Mucosa of gallbladder (tissue), 1 donor: ENCODE measurements at places on chromosomes 6 and 20. TPM values are rescaled to one million over a fixed set of nuclear protein-coding genes. Genes with fewer than 3 reads are reported as not detected.
A peak's percentile ranks its signal among the peaks of the same experiment; 100 is the strongest.

The ZNF391 gene
- 1.9 TPM for total RNA-seq

The BMP2 gene
- total RNA-seq: 55.8 TPM

The C4A gene
- 179 TPM for total RNA-seq

The SNPH gene
- 15.1 TPM for total RNA-seq

The ZNFX1 gene
- total RNA-seq: 35.3 TPM

The SLC35D3 gene
- not detected for total RNA-seq

The MDFI gene
- 7.3 TPM for total RNA-seq

The MUCL3 gene
- total RNA-seq: 93.5 TPM

DNA sequence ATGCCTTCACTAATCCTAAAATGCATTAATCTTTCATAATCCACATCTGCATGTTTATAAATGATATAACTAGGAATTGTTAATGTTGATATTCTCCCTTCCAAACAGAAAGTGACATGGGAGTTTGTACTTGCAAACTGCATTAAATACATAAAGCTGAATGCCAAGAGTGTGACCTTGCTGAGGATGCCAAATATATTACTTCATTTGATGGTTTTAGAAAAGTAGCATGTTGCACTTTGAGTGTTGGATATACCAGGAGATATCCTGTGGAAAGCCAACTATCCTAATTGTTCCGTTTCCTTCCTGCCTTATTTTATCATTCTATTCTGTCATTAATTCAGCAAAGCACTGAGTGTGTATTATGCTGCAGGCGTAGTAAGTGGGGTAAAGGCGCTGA lies 229.8 kb downstream of the TMEM242 start:
- DNase-seq: no peak

DNA sequence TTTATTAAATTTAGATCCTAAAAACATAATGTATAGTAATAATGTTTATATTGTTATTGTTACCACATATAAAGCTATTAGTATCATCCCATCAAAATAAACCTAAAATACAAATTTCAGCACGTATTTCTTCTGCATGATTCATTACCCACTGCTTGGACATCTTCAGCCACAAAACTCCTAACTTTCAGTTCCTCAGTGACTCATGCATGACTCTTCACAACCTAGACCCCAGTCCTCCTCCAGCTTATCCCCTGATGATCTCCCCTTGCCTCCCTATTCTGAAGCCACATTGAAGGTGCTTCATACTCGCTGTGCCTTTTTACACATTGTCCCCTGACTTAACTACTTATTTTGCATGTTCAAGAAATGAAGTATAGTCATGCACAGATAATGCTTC lies 11.2 kb upstream of the GPRC6A start:
- DNase-seq: no peak

GRCh38 chr6:15205321-15205720 lies 40.5 kb upstream of the JARID2 start:
- no peak for DNase-seq

DNA sequence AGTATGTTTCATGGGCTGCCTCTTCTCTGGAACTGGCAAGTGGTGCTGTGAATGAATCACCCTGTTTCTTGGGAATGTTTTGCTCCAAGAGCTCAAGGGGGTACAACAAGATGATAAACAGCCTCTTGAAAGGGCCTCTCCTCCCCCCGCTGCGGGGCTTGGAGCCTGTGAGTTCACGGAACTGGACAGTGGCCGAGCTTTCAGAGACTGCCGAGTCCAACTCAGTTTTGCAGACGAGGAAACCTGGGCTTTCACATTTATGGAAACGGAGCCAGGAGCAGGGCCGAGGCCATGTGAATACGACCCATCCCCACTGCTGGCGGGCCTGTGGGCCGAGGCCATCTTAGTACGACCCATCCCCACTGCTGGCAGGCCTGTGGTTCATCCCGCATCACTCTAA lies 18.2 kb upstream of the SRC start:
- peak; percentile 76 for DNase-seq

GRCh38 chr20:51565298-51566144 lies 23.0 kb upstream of the NFATC2 start:
- no peak for DNase-seq

GRCh38 chr20:25360631-25361286 lies 29.9 kb downstream of the ABHD12 start:
- DNase-seq: no peak

DNA sequence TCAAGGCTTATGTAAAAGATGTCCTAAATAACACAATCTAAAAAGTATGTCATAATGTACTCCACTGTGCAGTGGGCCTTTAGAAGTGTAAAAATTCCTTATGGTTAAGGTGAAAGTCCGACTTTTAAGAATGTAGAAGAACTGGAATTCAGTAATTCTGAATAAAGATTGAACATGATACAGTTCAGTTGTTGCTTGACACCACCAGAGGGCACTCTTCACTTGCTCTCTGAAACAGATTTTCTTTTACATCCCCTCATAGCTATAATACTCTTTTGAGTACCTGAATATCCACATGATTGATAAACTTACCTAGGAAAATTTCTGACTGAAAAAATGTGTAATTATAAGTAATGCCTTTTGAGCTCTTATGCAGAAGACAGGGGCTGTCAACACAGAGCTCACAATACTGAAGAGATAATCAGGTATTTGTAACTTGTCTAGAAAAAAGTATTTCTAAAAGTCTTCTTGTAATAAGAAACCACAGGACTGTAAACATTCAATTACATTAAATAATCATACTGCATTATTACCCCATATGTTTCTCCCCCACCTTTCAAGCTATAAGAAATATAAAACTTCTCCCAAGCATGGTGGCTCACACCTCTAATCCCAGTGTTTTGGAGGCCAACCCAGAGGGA lies 92.1 kb downstream of the POPDC3 start:
- peak; percentile 14 for DNase-seq

DNA sequence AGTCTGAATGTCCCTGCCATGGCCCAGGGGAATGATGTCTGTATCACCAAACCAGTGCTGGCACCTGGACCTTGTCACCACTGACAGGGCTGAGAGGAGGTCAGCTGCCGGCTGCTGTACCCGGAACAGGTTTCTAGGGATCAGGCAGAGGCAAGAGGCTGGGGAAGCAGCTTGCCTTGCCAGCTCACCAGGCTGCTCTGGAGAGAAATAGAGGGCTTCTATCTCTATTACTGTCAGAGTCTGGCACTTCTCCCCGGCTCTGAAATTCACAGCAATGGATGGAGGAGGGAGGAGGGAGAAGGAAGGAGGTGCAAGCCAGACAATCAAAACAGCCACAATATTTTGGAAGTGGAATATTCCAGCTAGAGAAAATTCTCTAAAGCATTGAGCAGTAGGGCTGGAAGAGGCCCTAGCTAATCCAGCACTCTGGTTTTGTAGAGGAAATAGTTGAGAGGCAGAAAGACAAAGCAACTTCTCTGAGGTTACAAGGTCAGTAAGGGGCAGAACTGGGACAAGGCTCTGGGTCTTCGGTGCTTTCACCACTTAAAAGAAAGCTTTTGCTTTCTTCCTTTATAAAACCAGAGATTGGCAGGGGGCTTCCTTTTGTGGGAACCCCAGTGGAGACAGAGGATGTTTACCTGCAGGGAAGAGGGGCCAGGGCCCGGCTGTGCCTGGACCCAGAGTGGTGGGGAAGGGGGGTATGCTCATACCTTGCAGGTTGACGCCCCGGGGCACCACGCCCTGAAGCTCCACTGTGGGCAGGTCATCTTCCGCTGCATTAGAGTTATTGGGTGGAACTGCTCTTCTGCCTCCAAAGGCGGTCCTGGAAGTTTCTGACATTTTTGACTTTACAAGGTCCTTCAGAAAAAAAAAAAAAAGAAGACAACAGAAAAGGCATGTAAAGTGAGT lies 2.4 kb downstream of the F13A1 start:
- DNase-seq: no peak

- DNase-seq: no peak
Measured at GRCh38 chr6:129340983-129341382, 369.0 kb downstream of the ARHGAP18 start.

GRCh38 chr20:11432407-11432806 lies 485.3 kb upstream of the BTBD3 start:
- no peak for DNase-seq

DNA sequence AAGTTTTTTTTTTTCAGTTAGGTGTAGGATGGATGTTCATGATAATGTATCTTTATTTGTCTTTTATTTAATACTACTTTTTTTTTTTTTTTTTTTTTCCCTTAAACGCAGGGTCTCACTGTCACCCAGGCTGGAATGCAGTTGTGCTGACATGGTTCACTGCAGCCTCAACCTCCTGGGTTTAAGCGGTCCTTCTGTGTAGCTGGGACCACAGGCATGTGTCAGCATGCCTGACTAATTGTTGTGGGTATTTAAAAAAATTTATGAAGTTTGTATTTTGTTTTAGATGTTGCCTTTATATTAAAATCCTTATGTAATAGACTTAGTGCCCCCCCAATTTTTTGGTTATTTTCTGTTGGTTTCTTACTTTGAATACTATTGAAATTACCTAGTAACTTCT lies 42.6 kb downstream of the NCOA3 start:
- no peak for DNase-seq

DNA sequence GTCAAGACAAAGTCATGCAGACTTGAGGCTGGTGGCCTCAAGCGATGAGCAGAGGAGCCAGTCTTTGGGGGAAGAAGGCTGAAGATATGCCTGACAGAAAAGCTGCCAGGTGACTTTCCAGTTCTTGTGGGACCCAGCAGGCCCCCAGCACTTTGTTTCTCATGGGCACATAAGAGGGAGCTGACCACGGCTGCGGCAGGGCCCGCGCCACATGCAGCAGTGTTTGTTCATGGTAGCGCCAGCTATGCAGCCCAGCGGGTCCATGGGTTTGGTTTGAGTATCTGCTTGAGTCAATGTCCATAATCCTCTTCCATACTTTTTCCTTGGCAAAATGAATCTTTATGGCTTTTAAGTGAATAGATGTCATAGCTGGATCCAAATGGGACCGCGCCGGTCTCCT lies 91.0 kb upstream of the LY86 start:
- DNase-seq: no peak

DNA sequence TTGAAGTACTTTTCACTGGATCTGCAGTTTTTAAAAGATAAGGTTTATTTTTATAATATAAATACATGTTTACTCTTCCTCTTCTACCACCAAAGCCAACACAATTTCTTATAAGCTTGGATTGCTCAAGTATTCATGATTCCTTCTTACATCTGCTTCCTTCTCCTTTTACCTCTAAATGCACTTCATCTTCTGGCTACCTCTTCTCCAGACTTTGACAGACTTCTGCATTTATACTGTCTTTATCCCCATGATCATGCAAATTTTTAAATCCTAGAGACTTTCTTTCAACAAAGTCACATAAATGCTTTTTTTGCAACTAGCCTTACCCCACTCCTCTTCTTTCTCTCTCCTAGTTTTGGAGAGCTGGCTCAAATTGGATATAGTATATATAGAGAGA lies 142.9 kb downstream of the TFAP2B start:
- DNase-seq: no peak

GRCh38 chr6:153698637-153699036 lies 340.4 kb upstream of the OPRM1 start:
- DNase-seq: no peak

DNA sequence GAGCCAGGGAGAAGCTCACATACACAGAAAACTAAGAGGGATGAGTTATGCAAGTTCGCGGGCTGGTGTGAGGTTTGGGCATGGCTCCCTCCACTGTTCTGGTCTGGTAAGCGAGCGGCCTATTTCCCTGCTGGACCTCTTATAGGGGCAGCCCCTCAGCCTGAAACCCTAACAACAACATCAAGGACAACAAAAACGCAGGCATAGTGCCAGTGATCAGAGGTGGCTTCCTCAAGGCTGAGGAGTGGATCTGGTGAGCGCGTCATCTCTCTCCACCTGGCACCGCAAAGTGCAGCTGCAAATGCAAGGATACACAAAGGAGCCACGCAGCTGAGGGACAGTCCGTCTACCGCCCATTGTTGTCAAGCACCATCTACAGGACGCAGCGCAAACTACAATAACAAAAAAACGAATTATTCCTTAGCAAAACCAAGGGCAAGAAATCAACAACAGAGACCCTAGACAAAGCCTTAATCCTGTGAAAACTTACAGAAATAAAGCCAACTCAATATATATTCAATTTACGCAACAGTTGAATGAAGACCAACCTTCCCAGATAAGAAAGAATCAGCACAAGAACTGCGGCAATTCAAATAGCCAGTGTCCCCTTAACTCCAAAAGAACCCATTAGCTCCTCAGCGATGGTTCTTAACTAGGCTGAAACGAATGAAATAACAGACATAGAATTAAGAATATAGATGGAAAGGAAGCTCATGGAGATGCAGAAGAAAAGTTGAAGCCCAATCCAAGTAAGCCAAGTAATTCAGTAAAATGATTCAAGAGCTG lies 9.2 kb upstream of the DEFB110 start:
- no peak for DNase-seq

- no peak for DNase-seq
Measured at GRCh38 chr20:43515628-43516027, 8.1 kb downstream of the L3MBTL1 start.

DNA sequence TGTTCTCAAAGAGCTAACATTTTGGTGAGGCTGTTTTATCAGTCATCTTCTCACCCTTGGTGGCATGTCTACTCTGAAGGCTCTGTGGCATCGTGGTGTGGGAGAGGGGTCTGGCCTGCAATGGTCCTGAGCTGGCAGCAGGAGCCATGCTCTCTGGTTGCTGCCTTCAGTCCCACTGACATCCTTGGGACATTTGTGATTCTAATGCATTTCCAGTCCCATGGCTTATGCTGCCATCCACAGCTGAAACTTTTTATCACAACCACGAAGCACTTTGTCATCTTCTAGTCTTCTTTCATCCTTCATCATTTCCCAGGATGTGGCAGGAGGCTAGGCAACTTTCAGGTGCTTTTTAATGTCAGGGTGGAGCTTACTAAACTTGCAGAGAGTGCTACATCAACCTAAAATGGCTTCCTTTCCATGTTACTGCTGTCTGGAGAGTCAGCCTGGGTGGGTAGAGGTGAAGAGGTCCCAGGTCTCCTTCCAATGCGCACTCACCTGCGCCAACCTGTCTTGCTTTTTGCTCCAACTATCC lies 77.1 kb downstream of the GPR63 start:
- no peak for DNase-seq

DNA sequence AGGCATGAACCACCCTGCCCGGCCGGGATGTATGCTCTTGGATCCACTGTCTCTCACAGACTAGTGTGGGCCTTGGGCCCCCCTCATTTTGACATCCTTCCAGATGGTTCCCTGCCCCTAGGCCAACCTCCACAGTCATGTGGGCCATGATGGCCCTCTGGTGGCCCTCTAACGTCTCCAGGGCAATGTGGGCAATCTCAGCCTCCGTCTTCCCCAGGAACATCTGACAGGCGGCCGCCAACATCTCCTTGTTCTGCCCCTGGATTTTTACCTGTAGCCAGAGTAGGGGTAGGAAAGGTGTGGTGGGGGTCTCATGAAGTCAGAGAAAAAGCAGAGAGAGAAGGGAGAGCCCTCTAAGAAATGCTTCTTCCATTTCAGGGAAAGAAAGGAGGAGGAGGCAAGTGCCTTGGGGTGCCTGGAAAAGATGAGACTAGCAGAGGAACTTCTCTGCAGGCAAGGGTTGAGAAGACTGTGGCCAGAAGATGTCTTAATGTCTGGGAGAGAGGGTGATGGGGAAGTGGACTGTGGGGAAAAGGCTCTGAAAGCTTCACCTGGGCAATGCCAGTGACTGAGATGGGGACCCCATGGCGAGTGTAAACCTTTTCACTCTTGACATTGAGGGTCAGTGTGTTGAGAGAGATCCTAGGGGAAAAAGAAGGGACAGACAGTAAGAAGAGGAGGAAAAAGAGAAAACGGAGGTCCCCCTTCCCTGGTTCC lies 1.3 kb downstream of the FLOT1 start:
- DNase-seq: no peak
